ENCODE measurements at places on chromosomes 11 and 22.

- no peak for DNase-seq
These were observed 75.2 kb downstream of the LDLRAD3 start for GRCh38 chr11:36019005-36019596.

DNA sequence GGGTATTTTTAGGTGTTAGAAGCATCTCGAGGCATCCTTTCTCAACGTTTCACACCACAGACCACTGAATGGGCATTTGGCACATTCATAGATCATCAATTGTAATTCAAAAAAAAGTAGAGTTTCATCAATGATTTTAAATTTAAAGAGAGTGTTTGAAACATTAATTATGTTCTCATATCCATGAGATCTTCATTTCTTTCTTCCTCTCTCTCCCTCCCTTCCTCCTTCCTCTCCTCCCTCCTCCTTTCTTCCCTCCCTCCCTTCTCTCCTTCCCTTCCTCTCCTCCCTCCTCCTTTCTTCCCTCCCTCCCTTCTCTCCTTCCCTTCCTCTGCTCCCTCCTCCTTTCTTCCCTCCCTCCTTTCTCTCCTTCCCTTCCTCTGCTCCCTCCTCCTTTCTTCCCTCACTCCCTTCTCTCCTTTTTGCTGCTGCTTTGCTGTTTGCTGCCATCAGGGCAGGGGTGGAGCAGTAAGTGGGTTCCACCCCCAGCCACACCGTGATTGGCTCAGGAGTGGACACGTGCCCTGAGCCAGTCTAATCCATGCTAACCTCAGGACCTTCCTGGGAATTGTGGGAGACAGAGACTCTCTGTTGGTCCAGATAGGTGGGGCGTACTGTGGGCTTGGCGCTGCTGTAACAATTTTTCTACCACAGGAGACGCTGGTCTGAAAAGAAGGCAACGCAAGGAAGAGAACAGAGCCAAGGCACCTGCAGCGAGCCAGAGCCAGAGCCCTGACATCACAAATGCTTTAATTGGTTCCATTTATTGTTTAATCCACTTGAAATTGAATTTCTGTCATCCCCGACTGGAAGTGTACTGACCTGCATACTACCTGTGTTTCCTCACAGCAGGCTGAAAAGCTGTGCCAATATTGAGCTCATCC is 33.7 kb upstream of the APOBEC3A start:
- DNase-seq = peak; percentile 90

DNA sequence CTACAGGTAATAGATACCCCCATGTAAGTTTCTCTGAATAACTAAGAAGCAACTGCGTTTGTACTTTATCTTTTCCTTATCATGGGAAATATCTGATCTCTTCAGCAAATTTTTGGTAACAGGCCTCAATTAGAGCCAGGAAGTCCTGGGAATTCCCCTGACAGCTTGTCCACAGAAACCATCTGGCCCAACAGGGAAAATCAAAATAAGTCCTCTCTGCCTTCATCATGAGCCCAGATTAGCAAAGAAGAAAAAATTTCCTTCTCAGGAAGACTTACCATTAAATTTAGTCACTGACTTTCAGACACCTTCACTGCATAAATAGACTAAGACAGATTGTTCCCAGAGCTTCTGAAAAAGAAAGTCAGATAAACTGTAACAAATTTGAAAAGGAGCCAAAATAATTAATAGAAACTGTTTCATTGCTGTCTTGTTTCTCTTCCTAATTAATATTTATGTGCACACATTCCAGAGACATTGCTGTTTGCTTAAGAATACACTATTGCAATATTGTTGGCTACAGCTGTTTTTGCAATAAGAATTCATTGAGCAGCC is 278.1 kb upstream of the FAT3 start:
- DNase-seq = no peak

GRCh38 chr11:108693852-108694251 is 29.0 kb downstream of the DDX10 start:
- no peak for DNase-seq

DNA sequence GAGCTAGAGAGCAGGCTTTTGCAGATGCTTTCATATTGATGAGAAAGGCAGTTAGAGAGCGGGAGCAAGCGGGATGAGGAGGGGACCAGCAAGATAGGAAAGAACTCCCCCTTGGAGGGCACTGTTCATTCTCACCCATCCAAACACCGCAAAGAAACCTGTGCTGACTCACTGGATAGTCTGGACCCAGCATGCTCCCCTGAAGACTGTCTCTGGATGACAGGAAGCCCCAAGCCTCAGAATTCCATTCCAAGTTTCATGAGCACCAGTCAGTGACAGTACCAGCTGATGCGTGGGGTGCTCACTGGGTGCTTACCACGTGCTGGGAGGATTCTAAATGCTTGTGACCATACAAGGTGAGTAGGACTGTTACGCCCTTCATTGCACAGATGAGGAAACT is 34.2 kb downstream of the MICAL3 start:
- no peak for DNase-seq

DNA sequence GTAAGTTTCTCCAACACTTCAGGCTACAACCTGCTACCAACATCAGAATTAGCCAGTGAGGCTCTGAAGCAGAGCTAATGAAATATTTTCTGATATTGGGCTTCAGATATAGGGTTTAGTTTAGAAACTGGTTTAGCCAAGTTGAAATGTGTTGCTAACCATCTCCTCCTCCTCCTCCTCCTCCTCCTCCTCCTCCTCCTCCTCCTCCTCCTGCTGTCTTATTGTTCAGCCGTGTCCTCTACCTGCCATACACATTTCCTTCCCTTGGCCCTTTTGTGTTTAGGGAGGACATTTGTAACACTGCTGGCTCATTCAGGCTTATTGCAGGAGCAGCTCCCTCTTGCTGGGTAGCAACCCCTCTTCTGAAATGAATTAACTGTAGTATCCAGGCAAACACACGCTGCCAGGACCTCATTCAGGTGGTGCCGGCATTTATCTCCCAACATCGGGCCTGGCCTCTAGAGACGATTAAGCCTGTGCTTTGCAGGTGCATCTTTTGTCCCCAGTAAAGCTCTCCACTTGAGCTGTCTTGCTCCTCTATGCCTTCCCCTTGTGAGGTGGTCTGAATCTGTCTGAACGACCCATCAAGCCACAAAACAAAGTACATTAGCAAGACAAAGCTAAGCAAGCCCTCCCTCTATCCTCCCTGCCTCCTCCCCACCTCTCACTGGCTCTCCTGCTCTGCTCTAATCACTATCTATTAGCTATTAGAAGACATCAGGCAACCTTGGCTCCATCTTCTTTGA is 82.9 kb downstream of the KCNJ1 start:
- no peak for DNase-seq

DNA sequence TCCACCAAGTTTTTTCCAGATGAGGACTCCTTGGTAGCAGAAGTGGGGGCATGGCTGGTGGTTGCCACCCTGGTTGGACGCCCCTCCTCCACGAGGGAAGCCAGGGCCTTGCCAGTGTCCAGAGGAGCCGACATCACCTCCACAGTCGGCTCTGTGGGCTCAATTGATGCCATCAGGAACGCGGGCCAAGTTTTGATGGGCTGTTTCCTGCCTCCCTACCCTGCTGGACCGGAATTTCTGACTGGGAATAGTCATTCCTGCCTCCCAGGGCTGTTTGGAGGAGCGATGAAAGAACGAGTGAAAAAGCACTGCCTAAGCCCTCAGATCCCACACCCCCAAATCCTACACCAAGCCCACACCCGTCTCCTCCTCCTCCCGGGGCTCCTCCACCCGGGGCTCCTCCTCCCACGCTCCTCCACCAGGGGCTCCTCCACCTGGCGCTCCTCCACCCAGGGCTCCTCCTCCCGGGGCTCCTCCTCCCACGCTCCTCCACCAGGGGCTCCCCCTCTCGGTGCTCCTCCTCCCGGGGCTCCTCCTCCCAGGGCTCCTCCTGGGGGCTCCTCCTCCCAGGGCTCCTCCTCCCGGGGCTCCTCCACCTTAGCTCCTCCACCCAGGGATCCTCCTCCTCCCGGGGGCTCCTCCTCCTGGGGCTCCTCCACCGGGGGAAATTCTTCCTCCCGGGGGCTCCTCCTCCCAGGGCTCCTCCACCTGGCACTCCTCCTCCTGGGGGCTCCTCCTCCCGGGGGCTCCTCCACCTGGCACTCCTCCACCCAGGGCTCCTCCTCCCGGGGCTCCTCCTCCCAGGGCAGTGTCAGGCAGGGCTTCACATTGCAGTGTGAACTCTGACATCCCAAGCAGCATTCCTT is 10.0 kb upstream of the PRR5 start:
- no peak for DNase-seq

- DNase-seq = no peak
These were observed at the start of gene LPXN for GRCh38 chr11:58575377-58576020. LPXN (minus strand) TSS chr11:58575856; CDS start chr11:58575772, 84 bp downstream.

- DNase-seq = no peak
These were observed 22.5 kb downstream of the P4HA3 start for GRCh38 chr11:74288911-74289310.

DNA sequence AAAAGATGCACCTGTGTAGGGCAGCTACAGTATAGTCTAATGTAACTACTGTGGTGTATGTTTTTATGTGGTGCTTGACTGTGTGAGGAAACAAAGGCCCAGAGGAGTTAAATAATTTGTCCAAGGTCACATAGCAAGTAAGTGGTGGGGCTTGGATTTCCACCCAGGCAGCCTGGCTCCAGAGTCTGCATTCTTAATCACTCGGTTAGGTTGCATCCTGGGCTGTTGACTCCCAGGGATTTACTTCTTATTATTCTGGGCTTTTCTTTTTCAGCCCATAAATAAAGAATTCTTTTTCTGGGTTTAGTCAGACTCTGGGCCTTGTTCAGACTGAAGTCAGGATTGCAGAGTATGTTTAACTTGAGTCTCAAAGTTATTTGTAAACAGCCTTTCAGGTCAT is 82.1 kb downstream of the ARHGAP42 start:
- DNase-seq = no peak
